Thoracic aorta (tissue), 2 donors: ENCODE measurements at places on chromosomes 2 and 18.
A peak's percentile ranks its signal among the peaks of the same experiment; 100 is the strongest.

- no peak overlapping the region for H3K27ac ChIP-seq
- no peaks in the 10 kb centered on the region for H3K4me1 ChIP-seq
- H3K4me3 ChIP-seq, result no peak overlapping the region
- no peaks in the 10 kb centered on the region for H3K27me3 ChIP-seq
- no peak for DNase-seq
- H3K36me3 ChIP-seq, result no peaks in the 10 kb centered on the region
Measured at GRCh38 chr18:55047546-55047945, 88.3 kb upstream of the CCDC68 start.

DNA sequence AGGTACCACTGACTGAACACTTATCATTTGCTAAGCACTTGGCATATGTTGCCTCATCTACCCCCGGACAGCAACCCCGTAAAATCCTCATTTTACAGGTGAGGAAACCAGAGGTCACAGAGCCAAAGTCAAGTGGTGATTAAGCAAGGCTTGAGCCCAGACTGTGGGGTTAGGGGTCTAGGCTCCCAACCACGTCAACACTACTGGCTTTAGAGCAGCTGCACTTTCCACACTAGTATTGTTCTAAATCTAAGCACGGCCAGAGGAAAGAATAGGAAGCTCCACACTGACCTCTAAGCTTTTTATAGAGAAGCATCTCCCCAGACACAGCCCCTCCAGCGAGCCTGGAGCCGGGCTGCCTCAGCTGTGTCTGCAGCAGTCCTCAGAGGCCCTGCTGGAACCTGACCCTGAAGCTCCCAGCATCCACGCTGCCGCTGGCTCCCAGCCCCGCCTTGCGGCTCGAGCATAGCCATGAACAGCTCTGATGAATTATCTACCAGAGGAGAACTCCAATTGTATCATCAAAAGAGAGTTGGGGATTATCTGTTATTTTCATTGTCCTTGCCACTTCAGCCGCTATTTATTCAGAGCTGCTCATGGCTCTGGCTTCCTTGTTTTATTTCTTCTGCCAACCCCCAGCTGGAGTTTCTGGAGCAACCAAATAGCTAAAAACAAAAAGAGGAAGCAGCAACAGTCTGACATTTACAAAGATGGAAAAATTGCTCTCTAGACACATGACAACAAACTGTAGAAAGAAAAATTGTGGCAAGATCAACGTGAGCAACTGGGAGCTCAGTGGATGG, 62.2 kb upstream of the RTN4 start:
- H3K27ac ChIP-seq, result peak overlapping the region; percentile 91
- peak overlapping the region; percentile 13 for H3K4me3 ChIP-seq
- peaks cover 54% of the 10 kb centered on the region for H3K4me1 ChIP-seq
- DNase-seq, result no peak

DNA sequence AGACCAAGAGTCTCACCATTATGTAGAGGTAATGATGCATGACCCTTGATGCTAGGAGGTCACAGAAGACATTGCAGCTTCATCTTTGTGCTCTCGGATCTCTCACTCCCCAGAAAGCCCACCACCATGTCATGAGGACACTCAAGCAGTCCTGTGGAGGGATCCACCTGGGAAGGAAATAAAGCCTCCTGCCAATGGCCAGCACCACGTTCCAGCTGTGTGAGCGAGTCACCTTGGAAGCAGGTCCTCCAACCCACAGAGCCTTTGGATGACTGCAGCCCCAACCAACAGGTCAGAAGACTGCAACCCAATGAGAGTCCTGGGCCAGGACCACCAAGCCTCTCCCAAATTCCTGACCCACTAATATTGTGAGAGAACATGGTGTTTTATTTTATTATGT, 38.4 kb downstream of the CYP26B1 start:
- no peak overlapping the region for H3K4me3 ChIP-seq
- H3K4me1 ChIP-seq, result no peaks in the 10 kb centered on the region
- H3K27ac ChIP-seq, result no peak overlapping the region

DNA sequence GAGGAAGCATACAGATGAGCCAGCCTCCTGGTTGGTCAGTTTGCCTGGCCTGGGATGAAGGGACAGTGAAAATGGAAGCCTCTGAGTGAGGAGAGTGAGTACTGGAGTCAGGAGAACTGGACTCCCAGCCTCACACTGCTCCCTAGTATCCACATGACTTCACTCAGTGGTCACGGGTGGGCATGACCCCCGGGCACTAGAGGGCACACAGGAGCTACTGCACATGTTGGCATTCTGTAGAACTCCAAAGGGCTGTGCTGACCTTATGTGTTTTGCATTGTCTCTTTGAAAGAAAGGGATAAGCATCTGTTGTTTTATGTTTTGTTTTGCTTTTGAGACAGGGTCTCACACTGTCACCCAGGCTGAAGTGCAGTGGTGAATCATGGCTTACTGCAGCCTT, 23.7 kb downstream of the NCAPH start:
- peaks cover 2% of the 10 kb centered on the region for H3K4me1 ChIP-seq
- H3K27me3 ChIP-seq, result no peaks in the 10 kb centered on the region
- no peak overlapping the region for H3K4me3 ChIP-seq
- no peak overlapping the region for H3K27ac ChIP-seq
- no peak for DNase-seq
- no peaks in the 10 kb centered on the region for H3K36me3 ChIP-seq

DNA sequence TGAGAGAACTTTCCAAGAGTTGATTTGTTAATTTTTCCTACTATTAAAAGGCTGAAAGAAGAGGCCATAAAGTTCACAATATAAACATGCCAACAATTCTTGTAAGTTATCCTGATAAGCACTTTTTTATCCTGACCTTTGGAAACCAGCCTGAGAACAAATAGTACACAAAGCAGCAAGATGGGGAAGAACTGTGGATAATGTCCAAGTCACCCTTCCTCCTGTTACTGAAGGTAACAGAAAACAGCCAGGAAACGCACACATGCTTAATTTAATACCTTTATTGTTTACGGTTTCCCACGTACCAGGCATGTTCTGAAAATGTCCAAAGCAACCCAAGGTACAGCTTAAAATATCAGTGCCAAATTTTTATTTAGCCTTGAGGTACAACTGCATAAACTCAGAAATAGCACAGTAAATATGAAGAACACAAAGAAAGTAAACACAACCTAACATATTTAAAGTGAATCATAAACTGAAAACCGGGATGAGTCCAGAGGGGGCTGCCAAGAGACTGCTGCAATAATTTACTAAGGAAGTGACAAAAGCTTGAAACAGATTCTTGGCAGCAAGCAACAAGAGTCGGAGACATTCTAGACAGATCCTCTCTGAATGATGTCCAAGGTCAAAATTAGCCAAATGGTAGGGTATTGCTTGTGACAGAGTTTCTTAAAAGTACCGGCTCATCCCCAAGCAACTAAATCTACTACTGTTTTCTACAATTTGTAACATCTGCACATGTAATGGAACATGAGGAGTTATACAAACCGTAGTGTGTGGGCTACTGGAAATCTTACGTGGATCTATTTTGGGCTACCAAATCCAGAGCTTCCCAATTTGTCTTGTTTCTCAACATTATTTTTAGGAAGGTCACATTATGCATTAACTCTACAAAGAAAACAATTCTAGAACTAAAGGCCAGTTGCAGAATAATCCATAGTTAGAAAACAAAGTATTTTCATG, 93.2 kb downstream of the CABYR start:
- H3K27ac ChIP-seq, result no peak overlapping the region
- no peaks in the 10 kb centered on the region for H3K27me3 ChIP-seq
- peaks cover 7% of the 10 kb centered on the region for H3K4me1 ChIP-seq

DNA sequence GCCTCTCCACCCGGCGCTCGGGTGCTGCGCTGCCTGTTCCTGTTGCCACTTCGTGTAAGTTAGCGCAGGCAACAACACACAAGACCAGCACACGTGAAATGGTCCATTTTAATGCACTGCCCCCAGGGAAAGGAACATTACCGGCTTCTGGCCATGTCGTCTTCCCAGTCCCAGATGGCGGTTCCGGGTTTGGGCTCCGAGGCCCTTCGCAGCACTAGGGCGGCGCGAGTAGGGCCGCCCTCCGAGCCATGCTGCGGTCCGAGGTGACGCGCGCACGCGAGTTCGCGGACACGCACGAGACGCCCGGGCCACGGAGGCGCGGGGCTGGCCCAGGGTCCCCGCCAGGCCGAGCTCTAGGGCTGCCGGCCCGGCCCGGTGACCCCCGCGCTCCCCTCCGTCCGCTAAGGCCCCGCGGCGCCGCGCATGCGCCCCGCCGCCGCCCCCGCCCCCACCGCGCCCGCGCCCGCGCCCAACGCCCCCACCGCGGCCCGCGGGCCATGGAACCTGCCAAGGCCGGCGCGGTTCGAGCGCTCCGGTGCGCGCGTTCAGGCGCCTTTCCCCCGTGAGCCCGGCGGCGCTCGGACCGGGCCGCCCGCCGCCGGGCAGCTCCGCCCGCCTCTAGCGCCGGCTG, 367 bp upstream of the ZNF236 start:
- peak overlapping the region; percentile 99 for H3K4me3 ChIP-seq
- peak overlapping the region; percentile 92 for H3K27ac ChIP-seq
- H3K36me3 ChIP-seq, result no peaks in the 10 kb centered on the region
- no peak for DNase-seq
- H3K27me3 ChIP-seq, result no peaks in the 10 kb centered on the region
- H3K4me1 ChIP-seq, result peaks cover 9% of the 10 kb centered on the region
